ENCODE measurements at places on chromosomes 2 and 18.
A peak's percentile ranks its signal among the peaks of the same experiment; 100 is the strongest.

- no peak for DNase-seq
These were observed 266.6 kb downstream of the SRBD1 start for GRCh38 chr2:45344502-45344901.

GRCh38 chr2:196284866-196285557 is 113.6 kb upstream of the STK17B start:
- DNase-seq, result no peak

DNA sequence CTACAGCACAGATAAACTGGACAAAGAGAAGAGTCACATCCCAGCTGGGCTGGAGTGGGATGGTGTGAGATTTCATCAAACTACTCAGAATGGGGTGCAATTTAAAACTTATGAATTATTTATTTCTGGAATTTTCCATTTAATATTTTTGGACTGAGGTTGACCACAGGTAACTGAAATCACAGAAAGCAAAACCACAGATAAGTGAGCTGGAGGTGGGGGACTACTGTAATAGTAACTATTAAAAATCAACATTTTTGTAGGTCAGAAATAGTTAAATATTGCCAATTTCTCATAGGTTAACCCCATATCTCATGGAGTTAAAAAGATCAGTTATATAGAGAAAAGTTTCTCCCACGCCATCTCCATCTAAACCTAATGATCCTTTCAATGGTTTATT is 88.1 kb downstream of the SPOPL start:
- DNase-seq, result no peak

DNA sequence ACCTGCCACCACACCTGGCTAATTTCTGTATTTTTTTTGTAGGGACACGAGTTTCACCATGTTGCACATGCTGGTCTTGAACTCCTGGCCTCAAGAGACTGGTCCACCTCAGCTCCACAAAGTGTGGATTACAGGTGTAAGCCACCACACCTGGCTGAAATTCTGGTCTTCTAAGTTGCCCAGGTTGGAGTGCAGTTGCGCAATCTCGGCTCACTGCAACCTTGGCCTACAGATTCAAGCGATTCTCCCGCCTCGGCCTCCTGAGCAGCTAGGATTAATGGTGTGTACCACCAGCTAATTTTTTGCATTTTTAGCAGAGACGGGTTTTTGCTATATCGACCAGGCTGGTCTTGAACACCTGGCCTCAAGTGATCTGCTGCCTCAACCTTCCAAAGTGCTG is 5.6 kb downstream of the POLR2D start:
- no peak for DNase-seq

GRCh38 chr2:112805542-112805941 is 21.2 kb upstream of the IL1A start:
- no peak for DNase-seq

DNA sequence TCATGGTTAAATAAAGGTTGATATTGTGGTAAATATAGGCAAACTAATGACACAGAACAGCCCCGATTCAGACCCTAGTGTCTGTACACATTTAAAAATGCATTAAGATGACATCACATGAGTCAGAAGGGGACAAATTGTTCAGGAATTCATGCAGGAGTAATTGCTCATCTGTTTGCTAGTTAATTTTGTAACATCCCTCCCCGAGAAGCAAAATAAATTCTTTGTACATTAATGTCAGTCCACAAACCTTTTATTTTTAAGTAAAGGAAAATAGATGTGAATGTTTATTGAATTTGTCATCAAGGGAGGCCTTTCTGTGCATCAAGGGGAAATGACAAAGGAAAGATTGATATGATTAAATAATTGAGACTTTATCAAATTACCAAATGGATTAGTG is 69.9 kb downstream of the SH3BP4 start:
- no peak for DNase-seq

GRCh38 chr2:98935777-98936352 is at the start of gene CRACDL:
Gene CRACDL (minus strand): TSS chr2:98936225. CDS start chr2:98846800, 89,425 bp downstream.
- peak; percentile 29 for DNase-seq

DNA sequence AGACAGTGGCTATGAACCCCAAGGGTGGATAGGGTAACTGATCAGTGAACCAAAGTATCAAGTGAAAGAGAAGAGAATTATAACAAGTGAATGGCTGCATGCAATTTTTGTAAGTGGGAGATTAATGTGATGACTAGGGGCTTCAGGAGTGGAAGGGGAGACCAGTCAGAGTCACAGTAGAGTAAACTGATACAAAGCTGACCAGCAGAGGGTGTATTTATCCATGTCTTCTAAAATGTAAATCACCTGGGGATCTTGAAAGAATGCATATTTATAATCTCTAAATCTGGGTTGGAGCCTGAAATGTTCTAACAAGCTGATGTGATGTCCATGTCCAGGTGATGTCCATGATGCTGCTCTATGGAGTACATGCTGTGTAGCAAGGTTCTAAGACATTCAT is 1351.3 kb upstream of the CHAC2 start:
- no peak for DNase-seq

DNA sequence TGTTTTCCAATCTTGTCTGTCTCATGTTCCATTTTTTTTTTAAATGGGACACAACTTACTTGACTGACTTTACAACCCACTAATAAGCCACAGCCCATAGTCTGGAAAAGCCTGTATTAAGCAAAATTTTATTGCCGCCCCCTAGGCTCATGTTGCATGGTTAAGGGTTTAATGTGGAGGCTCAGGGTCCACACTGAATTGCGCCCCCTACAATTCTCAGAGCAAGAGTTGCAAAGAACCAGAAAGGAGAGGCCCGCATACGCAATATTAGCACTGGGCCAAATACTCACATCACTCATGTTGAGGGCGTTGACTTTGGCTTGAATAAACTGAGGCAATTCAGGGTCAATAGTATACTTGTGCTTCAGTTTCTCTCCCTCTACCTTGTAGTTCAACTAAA is 65.5 kb downstream of the NEB start:
- no peak for DNase-seq

- no peak for DNase-seq
These were observed 215.1 kb upstream of the POU3F3 start for GRCh38 chr2:104638859-104639202.

DNA sequence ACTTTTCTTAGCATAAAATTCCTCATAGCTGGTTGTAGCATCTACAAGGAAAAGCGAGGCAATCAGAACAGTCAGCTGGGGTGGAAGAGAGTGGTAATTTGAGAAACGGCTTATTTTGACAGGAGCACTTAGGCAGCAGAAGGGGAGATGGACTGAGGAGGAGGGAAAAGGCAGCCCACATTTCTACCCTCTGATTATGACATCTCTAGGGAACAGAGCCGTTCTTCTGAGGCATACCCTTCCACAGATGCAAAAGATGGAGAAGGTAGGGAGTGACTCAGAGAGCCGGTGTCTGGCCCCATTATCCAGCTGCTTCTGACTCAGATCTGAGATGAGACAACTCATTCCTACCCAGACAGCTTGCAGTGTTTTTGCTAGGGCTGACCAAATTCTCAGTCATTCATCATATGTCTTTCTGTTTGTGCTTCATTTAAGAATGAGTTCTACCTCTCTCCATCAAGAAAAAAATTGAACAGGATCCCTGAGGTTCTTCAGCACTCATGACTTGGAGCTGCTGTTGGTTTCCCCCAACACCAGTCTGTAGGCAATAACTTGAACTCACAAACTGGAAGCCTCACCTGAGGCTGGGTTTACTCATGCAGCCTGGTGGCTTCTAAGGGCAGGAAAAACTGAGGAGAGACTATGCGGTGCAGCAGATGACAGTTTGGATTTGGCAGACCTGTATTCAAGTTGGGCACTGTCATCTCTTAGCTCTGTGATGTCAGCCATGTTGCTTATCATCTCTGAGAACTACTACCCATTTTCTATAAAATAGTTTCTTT is 15.9 kb upstream of the SEC11C start:
- DNase-seq, result no peak
